ENCODE measurements at places on chromosomes 13 and 19. TPM values are rescaled to one million over a fixed set of nuclear protein-coding genes. Genes with fewer than 3 reads are reported as not detected.

ZNF813 gene
- 3.4 TPM for total RNA-seq

IFNL1 gene
- total RNA-seq: not detected

KLK15 gene
- 8.5 TPM for total RNA-seq

CYP4F8 gene
- total RNA-seq: not detected

COLGALT1 gene
- 53.3 TPM for total RNA-seq

MARCHF2 gene
- 27.2 TPM for total RNA-seq

FARP1 gene
- total RNA-seq: 50.3 TPM

OR10H1 gene
- not detected for total RNA-seq

SLC5A5 gene
- not detected for total RNA-seq

- DNase-seq: no peak
These were observed 56.6 kb downstream of the FREM2 start for GRCh38 chr13:38743466-38743865.

GRCh38 chr13:20831254-20831653, 57.5 kb upstream of the EEF1AKMT1 start:
- no peak for DNase-seq

GRCh38 chr13:28031896-28032288, 43.4 kb upstream of the URAD start:
- DNase-seq: no peak

- no peak for DNase-seq
These were observed 109.2 kb downstream of the OLFM4 start for GRCh38 chr13:53137779-53138178.

GRCh38 chr13:75175575-75175974, 306.4 kb downstream of the TBC1D4 start:
- no peak for DNase-seq

DNA sequence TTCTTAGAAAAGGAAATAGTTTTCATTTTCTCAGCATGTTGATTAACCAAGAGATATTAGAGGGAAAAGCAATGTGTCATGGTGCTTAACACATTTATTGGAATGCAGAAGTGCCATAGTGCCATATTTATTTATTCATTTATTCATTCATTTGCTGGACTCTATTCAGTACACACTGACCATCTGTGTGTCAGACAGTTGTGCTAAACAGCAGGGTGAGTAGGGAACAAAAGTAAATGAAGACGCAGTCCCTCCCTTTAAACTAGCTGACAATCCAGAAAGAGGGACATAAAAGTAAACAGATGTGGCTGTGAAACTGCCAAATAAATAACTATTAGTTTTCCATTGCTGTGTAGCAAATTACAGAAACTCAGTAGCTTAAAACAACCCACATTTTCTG, 323.7 kb downstream of the MTUS2 start:
- no peak for DNase-seq

DNA sequence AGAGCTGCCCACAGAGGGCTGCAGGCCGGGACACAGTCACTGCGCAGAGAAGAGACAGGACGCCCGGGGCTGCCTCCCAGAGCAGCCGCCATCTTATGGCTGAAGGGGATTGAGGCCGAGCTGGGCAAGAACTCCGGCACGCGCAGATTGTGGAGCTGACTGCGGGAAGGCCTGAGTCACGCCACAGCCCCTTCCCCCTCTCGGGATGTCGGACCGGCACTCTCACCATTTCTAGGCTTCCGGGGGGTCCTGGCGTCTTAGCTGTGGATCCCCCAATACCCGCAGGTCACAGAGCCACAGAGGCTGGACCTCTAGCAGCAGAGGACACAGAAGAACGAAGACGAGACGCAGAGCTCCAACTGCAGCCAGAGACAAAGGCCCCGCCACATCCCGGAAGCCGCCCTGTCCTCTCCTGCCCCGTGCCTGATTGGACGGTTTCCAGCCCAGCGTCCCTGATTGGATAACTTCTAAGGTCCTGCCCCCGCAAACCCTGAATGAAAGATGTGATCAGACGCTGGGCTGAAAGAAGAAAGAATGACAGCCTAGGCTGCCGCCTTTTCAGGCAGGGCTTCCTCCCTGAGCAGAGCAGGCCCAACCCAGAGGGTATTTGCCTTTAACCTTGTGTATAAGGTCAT, at the start of gene ZNF43:
Gene ZNF43, minus strand, starts transcription at position 373 of the 635 bp plus-strand sequence. Its CDS starts 144 bp downstream, at position 229.
- peak; percentile 97 for DNase-seq

GRCh38 chr13:40390401-40390916, 276.0 kb downstream of the FOXO1 start:
- no peak for DNase-seq

DNA sequence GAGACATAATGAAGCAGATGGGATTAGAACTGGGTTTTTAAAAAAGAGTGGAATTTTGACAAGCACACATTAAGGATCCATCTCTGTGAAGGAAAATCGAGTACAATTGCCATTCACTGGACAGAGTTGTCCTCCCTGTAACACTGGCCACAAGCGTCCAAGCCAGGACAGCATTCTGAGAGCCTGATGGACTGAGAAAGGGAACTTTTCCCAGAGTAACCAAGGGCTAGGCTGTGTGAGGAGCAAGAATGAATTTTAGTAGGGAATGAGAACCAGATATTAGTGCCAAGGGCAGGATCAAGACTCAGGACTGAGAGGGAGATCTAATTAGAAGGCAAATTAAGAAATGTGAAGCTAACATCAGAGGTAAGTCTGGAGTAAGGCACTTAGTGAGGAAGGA, 73.1 kb downstream of the DCLK1 start:
- DNase-seq: no peak

DNA sequence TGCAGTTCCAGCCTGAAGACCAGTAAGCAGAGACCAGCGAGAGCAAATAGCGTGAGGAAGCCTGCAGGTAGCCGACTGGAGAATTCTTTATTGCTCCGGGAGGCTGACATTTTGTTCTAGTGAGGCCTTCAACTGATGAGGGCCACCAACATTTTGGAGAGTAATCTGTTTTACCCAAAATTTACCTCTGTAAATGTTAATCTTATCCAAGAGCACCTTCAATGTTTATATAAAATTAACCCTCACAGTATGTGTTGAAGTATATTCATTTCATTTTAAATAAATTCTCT, 546.4 kb upstream of the SLITRK5 start:
- no peak for DNase-seq

- DNase-seq: no peak
These were observed 1082.9 kb downstream of the UQCRFS1 start for GRCh38 chr19:28130066-28130511.

DNA sequence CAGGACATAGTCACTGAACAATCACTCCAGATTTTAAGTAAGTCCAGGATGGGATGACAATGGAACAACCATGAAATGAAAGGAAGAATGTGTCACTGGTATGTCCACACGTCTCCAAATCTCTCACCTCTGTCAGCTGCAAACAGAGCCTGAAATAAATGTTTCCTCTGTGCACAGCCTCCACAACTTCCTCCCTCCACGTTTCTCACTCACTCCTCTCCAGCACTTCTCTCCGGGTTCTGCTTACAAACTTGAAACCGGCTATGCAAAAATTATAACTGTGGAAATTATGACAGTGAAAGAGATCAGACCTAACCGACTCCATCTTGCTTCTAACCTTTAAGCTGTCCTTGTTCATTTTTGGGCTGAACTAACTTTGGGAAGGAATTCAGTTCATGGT, 35.0 kb upstream of the ALOX5AP start:
- no peak for DNase-seq

- DNase-seq: peak; percentile 26
These were observed 45.4 kb upstream of the SPACA7 start for GRCh38 chr13:112330479-112331381.

DNA sequence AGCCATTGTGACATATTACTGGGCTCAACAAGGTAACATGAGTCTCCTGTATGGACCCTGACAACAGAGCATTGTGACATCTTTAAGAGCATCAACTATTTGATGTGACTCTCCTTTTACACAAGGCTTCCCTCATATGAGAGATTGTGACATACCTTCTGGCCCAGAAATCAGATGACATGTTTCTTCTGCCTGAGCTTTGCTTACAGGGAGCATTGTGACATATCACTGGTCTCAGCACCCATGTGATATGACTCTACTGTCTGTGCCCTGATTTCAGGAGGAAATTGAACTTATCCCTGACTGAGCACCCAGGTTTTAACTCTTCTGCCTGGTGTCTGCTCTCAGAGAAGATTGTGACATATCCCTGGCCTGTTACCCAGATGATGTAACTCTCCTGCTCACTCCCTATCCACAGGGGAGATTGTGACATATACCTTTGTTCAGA, 15.9 kb upstream of the ZNF681 start:
- DNase-seq: no peak

DNA sequence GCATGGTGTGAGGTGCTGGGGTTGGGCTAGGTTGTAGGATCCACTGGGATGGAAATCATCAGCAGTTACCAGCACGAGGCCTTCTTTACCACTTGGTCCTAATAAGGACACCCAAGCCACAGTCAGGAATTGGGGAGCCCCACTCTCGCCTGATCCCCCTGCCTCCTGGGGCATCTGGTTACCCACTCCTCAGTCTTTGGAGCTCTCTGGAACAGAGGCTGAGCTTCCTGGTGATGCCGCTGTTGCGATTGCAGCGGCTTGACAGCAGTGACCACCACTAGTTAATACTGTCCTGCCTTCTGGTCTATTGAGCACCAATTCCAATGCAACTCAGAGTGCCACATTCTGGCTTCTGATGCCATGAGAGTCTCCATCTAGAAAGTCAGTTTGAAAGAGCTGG, 13.5 kb downstream of the TMEM272 start:
- no peak for DNase-seq

GRCh38 chr19:56577719-56578602, 10.7 kb downstream of the ZNF470 start:
- no peak for DNase-seq

All from left colon (tissue), 2 donors.